Activated T-cell treated with anti-CD3 and anti-CD28 coated beads for 48 hours (primary cell): ENCODE measurements at places on chromosomes 12 and 14.

DNA sequence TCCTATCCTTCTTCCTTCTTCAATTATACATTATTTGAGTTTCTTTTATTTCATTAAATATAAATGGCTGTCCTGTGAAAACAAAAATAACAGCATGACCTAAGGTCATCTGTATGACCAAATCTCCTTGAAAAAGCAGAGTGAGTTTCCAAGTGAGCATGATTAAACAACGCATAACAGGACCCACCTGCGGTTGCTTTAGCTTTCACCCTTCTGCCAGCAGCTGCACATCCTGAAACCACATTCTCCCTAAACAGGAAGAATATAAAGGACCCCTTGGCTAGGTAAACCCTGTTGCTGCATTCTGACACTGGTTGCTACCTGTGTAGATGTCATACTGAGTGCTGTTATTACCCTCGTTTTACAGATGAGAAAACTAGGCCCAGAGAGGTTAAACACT, 42.8 kb upstream of the CPM start:
- DNase-seq: no peak

DNA sequence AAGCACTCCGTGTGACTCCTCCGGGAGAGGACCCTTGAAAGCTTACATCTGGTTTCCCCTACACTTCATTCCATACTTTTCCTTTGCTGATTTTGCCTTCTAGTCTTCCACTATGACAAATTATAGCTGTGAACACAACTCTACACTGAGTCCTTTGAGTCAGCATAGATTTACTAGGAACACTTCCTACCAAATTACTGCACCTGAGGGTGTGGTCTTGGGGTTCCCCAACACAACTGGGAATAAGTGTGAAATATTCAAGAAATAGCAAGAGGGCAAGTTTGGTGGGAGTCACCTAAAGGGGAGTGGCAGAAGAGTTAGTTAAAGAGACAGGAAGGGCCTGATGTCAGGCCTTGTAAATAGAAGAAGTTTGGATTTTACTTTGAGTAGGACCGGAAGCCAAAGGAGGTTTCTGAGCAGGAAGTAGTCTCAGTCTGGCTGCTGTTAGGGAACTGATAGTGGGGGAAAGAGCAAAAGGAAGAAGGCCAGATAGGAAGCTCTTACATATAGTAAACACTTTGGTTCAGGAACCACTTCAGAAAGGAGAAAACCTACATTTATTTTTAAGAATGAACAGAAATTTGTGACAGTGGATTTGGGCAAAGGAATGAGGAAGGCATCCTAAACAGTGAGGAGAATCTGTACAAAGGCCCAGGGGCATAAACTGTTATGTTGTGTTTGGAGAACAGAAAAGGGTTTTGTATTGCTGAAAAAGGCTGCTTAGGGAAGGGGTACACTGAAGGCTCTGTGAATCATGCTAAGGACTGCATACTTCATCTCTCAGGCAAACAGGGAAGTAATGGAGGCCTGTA, 14.2 kb downstream of the SEL1L start:
- no peak for DNase-seq

GRCh38 chr12:44627387-44628166, 248.5 kb downstream of the NELL2 start:
- DNase-seq: no peak

DNA sequence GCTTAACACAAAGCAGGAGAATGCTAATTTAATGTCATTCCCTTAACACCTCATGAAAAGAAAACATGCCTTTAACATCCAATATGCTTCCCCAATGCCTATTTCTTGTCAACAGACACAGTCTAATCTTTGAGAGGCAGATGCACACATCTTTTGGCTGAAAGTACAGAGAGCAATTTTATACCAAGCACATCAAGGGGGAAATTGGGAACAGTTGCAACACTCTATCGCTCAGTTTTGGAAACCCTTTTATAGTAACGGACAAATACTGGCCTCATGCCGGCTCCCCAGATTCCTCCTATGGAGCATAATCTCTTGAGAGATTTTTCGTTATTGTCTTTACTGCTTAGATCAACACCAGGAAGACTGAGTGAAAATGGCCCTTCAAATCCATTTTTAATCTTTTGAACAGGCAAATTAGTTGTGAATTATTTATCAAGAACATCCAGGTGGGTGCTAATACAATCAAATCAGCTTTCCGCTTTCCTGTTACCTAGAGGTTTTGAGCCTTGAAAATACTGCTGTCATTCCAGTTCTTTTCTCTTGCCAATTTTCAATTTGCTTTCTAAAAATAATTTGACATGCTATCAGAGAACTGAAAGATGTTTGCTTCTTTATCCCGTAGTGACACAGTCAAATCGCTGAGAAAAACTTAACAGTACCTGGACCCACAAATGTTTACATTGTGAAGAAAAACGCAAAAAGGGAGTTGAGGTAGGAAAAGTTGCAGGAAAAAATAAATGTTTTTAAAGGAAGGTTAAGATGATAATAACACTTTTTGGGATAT, 60.7 kb upstream of the CAND1 start:
- no peak for DNase-seq

DNA sequence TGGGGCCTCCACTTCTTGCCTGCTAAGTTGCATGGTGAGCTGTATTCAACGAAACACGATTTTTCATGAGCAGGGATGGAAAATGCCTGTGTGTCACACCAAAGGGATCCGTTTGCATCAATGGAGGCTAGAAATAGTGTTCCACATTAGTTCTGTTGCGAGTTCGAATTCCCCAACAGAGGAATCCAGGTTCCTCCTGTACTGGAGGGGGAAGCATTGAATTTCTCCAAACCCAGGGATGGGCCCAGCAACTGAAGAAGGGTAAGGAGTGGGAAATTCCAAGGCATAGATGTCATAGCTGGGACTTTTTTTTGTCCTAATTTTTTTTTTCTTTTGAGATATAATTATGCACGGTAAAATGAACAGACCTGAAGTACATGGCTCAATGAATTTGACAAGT, 336.2 kb downstream of the DPF3 start:
- no peak for DNase-seq

DNA sequence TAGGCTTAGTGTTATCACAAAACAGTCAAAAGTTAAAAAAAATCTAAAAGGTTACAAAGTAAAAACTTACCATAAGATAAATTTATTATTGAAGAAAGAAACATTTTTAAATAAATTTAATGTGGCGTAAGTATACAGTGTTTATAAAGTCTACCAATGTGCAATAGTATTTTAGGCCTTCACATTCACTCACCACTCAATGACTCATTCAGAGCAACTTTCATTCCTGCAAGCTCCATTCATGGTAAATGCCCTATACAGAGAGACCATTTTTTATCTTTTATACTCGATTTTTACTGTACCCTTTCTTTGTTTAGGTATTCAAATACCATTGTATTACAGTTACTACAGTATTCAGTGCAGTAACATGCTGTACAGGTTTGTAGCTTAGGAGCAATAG, 124.5 kb downstream of the ANO4 start:
- DNase-seq: no peak

- DNase-seq: no peak
Measured at GRCh38 chr12:132546647-132547046, 56.7 kb downstream of the FBRSL1 start.
